ENCODE measurements at places on chromosomes 6 and 20.

DNA sequence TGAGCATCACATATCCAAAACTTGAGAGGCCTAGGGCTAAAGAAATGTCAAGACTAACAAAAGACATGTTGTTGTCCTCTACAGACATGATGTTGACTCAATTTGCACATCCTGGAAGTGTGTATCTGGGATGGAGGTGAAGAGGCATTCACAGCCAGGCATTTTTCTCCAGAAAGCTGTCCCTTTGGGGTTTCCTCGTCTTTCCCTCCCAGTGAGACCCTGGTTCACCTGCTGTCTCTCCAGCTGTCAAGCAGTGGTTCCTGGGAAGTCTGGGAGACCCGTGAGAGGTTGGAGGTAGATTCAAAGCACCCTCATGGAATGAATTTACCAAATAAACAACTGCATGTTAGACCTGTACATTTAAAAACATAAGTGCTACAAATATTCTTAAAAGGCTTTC, 32.1 kb downstream of the BACH2 start:
- DNase-seq: peak; percentile 56

DNA sequence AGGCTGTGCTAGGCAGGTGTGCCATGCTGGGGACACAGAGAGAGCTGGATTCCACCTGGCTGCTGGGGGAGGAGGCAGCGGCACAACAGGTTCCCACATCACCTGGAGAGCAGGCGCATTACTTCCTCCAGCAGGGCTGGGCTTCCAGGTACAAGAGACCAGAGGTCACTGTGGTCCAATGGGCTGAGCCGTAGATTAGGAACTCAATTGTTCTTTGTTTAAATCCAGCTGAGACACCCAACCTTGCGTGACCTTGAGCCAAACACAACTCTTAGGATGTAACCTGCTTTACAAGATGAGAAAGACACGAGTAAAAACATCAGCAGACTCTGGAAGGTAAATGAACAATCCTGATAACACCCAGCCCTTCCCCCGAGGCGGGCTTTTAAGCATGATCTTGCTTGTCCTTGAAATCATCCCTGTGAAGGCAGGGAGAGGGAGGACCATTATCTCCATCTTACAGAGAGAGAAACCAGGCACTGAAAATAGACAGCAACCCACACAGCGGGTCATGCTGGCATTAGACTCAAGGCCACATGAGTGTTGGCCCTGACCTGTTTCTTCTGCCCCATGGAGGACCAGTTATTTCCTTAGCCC, 216.5 kb upstream of the RREB1 start:
- DNase-seq: no peak

DNA sequence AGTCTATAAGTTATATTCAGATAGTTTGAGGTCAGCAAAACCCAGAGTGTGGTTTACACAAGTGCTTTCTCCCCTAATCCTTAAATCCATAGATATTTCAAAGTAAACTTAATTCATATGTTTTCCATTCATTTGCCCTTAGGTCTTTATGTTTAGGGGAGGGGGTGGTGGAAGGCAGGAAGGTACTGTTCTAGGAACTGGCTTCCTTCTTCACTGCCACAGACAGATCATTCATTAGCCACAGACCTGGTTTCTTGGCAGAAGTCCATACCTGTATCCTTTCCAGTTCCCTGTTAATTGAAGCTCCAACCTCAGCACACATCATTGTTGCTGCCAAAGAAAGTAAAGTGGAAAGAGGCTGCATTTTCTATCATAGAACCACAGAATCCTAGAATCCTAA, 123.0 kb downstream of the AIG1 start:
- DNase-seq: no peak

GRCh38 chr6:144065213-144065660, 30.1 kb downstream of the SF3B5 start:
- DNase-seq: no peak

GRCh38 chr6:98547634-98548033, 286.7 kb upstream of the POU3F2 start:
- DNase-seq: no peak

GRCh38 chr6:130018744-130019325, 454 bp downstream of the L3MBTL3 start:
- DNase-seq: no peak

DNA sequence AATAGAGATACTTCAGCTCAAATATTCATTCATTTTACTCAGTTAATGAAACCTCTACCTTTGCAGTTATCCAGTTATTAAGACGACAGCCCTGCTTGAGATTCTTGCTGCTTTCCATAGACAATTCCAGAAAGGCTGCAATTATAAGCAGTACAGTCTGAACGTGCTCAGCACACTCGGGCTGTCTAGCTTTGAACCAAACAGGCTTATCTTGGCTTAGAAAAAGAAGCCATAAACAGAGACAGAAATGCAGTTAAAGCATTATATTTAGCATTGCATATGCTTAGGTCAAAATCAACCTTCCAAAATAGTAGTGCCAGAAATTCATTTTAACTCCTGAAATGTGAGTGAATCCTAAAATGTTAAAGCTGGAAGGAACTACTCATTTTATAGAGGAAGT, 204.1 kb upstream of the KCNQ5 start:
- no peak for DNase-seq

- DNase-seq: no peak
These were observed 48.3 kb downstream of the ECT2L start for GRCh38 chr6:138844192-138844591.

DNA sequence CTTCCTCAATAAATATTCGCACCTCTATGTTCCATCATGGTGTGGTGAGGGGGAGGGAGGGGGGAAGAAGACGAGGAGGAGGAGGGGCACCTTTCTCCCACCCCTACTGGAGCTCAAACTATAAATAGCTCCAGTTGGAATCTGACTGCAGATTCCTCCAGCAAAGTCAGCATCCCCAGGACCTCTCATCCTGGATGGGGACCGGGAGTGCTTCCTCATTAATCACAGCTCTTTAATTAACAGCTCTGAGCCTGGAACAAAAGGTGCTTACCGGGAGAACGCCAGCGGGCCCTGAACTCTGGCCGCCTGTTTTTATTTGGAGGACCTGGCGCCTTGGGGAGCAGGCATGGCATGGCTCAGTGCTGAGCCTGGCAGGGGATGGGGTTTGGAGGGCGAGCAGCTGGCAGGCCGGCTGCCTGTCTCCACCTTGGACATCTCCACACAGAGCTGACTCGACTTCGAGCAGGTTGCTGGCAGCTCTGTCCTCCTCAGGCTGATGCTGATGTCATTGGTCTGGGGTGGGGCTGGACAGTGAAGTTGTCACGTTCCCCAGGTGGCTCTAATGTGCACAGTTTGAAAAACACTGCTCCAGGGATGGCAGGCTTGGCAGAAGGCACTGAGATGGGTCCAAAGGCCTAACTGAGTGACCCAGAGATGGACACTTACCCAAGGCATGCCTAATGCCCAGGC, 180.4 kb downstream of the DHX35 start:
- DNase-seq: no peak

DNA sequence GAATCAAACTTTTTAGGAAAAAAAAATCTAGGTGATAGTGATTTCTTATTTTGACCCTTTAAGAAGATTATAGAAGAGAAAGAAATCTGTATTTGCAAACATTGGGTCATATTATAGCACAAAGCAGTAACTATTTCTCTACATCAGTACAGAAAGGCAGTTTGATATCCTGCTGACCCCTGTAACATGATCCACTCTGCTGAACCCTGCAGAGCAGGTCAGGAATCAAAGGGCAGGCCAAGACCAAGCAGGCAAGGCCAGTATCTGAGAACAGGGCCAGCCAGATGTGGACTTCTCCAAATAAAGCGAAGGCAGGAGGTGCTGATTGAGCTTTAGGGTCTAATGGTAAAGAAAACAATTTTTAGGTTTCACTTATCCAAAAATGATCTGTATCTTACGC, 239.4 kb downstream of the PTPRK start:
- DNase-seq: no peak

DNA sequence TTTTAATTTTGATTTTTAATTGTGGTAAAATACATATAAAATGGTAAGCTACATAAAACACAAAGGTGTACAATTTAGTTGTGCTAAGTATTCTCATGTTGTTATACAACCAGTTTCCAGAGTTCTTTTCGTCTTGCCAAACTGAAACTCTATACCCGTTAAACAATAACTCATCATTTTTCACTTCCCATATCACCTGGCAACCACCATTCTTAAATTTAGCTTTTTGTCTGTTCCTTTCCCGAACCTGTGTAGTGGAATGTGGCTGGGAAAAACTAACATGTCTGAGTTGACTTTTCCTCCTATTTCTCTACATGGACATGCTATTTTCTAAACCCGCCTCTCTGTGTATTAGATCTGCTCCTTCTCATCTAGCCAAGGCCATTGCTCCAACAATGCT, 27.6 kb downstream of the RPRD1B start:
- no peak for DNase-seq

DNA sequence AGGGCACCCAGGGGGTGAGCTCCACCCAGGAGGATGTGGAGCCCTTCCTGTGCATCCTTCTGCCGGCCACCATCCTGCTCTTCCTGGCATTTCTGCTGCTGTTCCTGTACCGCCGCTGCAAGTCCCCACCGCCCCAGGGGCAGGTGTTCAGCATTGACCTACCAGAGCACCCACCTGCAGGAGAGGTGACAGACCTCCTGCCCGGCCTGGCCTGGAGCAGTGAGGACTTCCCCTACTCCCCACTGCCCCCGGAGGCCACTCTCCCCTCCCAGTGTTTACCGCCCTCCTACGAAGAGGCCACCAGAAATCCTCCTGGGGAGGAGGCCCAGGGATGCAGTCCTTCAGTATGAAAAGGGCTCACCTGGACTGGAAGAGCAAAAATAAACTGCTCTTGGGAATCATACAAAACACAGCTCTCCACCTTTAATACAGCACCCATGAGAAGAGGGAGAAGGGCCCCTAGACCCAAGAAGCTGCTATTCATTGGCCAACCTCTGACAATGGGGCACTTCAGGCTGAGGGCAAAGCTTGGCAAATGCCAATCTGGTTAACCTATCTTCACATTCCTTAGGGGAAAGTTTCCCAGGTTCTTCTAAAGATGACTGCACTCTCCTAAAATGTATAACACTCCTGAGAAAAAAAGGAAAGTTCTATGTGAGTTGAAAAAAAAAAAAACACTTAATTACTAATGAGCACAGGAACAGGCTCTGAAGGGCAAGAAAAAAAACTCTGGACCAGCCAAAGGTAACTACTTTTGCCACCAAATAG, 5.0 kb downstream of the SMIM28 start:
- DNase-seq: no peak

DNA sequence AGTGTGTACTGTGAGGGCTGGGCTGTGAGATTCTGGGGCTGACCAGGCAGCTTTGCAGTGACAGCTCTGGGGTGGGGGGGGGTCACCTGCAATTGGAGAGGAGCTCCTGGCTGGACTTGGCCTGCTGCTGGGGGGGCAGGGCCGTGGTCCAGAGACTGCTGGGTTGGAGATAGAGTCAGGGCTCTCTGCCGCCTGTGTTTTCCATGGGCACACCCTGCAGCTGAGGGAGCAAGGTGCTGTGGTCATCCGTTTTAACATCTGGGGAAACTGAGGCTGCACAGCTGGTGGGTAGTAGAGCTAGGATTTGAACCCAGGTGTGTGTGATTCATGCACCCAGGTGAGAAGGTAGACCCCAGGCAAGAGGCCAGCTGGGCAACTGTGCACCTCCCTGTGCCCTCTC, 7.3 kb downstream of the DLGAP4 start:
- DNase-seq: no peak

GRCh38 chr6:158769234-158769770, 49.9 kb downstream of the EZR start:
- DNase-seq: peak; percentile 58

DNA sequence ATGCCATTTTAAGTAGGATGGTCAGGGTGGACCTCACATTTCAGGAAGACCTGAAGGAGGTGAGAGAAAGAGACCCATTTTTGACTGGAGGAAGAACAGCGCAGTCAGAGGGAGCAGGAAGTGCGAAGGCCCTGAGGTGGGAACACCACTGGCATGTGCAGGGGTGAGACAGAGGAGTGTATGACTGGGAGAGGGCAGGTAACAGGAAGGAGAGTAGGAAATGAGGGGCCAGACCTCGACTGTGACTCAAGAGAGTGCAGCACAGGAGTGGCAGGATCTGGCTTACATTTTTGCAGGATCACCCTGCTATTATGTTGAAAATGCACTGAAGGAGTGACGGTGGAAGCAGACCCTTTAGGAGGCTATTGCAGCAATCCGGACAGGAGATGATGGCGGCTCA, 117.7 kb upstream of the CDYL start:
- DNase-seq: no peak

DNA sequence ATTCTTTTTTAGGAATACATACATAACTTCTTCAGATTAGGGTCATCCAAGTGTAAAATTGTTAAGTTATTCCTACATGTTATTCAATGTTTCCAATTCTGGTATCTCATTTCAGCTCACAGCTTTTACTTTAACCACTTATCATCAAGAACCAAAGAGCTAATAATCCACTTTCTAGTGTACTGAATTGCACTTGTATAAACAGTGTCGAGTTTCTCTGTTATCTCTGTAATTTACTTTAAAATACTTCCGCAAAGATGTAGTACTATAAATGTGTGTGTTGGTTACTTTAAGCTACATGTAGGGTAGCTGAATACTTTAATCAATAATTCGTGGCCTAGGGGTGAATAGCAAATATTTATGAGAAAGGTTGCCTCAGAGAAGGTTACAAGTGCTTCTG, 8.8 kb upstream of the GJA1 start:
- DNase-seq: peak; percentile 11

GRCh38 chr6:11021003-11021402, 23.1 kb downstream of the ELOVL2 start:
- DNase-seq: no peak

GRCh38 chr20:33209789-33210188, 7.4 kb upstream of the BPIFA3 start:
- DNase-seq: peak; percentile 87

DNA sequence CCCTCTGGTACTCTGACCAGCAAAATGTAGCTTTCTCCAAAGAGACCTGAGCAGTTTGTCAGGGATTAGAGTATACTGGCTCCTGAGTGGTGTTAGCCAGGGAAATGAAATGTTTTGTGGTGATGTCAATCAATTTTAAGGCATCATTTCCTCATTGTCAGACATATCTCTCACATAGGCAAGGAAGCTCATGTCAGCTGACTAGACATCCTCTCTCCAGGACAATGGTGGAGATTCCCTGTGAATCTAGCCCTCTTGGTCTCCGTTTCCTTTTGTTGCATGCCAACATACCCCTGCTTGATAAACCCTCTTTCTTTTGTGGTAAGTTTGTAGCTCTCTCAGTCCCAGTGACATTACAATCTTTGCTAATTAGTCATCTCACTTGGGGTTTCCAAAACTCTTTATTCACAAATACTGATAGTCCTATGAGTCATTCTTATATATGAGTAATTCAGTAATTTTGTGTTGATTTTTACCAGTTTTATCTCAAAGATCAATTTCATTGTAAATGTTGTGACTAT, 135.6 kb upstream of the PTPRK start:
- peak; percentile 60 for DNase-seq

- DNase-seq: no peak
These were observed 366.2 kb downstream of the DHX35 start for GRCh38 chr20:39328347-39328746.

- no peak for DNase-seq
These were observed 51.5 kb downstream of the EZR start for GRCh38 chr6:158767709-158768108.

- DNase-seq: no peak
These were observed 10.6 kb downstream of the REM1 start for GRCh38 chr20:31485450-31486339.

GRCh38 chr6:41222513-41222912, 5.6 kb upstream of the TREML4 start:
- peak; percentile 47 for DNase-seq

GRCh38 chr20:63432577-63433325, 39.7 kb downstream of the KCNQ2 start:
- no peak for DNase-seq
